ENCODE measurements at places on chromosomes 2 and 18.

DNA sequence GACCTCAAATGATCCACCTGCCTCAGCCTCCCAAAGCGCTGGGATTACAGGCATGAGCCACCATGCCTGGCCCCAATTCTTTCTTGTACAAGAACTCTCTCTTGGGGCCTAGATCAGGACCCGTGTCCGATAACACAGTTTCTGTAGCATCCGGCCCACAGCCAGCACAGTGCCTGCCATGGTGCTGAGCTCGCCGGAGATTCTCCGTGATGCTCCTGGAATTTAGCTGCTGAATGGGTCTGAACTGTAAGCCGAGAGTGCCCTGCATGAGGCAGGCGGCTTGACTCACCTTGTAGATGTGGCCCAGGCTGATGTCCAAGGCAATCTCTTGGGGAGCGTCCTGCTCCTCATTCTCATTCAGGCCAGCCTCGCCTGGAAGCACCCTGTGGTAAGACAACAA is 53.3 kb upstream of the SEMA4C start:
- no peak for DNase-seq

DNA sequence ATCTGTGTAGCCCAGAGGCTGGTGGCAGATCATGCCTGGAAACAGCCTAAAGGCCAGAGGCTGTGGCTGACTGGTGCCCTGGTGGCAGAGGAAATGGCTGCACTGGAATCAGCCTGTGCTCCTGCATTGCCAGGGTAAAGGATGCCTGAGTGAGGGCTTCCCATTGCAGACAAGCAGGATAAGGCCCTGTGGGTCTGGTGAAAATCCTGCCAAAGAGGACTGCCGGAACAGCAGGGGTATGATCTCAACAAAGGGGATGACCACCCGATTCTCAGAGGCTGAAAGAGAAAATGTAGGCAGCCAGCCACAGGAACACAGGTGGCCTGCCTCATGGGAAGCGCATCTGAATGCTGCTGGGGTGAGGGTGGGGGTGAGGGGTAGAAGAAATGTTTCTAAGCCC is 48.2 kb downstream of the FBXO48 start:
- DNase-seq: no peak

DNA sequence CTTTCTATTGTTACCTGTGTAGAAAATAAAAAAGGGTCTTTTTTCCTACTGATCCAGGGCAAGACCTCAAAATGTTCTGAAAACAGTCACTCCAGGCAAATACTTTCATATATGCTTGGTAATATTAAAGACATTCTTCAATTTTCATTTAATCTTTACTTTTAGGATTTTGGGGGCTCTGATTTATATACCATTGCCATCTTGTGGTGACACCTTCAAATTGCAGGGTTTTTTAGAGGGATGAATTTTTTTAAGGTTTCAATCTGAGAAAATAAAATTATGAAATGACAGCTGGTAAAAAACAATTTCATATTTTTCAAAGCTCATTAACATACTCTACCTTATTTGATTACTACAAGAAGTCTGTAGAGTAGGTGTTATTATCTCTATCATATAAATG is 26.8 kb downstream of the MAPK4 start:
- DNase-seq: no peak

DNA sequence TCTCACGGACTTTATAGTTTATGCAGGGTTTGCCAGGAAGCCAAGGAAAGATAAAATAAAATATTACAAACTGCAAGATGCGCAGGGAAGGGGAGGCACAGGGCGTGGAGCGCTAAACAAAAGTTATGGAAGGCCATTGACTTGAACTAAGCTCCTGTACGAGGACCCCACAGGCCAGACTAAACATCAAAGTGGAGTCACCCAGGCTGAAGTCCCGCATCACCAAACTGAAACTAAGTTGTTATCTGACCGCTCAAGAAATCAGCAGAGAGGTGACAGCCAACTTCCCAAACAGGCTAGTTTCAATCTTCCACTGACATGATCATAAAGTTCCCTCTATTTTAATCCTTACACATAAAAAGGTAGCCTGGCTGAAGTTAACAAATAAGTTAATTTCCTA is 90.5 kb upstream of the YWHAQ start:
- no peak for DNase-seq

DNA sequence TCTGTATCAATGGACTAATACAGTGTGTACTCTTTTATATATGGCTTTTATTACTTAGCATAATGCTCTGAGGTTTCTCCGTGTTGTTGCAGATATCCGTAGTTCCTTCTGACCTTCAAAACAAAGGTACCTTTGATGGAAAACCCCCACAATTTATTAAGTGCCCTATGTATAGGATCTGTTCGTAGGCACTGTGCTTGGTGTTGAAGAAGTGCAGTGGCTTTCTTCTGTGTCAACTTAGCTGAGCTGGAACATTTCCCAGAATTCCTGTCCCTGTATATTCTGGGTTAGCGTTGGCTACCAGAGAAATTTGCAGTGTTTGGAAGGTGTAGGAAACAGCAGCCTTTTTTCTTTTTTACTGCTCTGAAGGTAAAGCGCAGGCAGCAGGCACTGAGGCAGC is 56.3 kb upstream of the MSH2 start:
- no peak for DNase-seq

DNA sequence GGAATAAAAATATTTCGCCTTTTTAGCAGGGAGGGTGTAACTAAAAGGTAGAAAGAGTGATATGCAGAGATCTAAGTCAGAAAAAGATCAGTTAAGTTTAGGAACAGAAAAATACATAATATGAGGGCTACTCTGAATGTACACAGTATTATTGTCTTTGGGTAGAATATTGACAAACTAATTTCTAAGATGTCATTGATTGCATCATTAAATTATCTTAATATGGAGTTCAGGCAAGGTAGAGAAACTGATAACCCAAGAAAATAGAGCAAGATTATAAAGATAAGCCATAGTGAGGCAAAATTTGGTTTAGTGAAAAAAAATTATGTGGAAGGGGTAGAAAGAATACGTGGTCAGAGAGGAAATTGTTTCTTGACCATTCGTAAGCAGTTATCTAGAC is 629.0 kb upstream of the NXPH2 start:
- no peak for DNase-seq

DNA sequence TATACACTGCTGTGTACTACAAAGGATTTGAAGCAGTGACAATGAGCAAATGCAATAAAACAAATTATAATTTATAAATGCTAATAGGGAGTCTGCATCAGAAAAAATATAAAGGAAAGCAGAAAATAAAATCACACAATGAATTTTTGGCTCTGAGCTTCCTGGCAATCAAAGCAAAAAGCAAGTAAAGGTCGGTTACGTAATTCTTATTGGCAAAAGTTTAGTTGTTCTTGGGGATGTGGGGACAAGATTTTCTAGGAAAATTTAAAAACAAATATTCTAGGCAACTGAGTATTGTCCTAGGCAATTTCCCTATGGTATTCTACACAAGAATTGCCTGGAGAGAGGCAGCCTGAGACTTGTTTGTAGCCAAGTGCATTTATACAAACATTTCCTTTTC is 1.8 kb downstream of the ORC2 start:
- peak; percentile 37 for DNase-seq

DNA sequence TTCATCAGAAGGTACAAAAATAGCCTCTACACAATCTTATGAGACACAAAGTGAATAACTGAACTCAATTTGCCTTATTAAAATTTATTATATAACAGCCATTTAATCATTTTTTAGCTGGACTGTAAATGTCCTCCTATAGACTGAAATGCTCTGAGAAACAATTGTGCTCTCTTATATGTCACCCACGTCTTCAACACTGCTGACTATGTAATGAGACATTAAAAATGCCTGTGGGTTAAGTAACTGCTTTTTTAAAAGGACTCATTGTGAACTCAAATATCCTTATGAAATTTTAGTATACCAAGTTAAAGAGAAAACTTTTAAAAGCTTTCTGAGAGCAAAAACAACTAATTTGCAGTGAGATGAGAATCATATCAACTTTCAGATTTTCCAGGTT is 10.4 kb upstream of the GALNT1 start:
- no peak for DNase-seq

DNA sequence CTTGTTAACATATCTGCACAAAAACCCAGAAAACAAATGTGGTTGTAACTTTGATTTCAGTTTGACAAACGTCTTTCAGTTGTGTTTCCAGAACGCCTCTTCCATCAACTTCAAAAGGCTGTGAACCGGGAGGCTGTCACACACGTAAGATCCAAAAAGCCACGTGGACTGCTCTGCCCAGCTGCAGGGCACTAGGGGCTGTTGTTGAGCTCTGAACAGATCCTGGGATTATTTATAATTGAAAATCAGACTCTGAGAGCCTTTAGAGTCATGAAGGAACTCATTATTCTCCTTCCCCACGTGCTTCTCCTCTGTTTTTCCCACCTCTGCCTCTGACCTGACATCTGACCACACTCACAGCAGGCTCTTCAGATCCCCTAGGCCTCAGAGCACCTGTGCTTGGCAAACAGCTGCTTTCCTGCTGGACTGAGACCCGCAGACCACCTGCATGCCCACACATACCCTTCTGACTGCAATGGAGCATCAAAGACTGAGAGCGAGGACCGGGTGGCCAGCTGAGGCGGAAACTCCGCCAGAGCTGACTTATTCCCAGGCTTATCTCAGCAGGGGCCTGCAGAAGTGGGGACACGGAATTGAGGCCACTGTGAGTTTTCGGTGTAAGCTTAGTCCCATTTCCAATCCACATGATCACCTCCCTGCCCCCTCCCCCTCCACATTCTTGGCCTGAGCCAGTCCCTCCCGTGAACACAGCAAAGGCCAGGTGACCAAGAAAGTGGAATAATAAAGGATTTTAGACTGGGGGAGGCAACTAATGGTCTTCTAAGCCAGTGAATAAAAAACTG is 114.8 kb downstream of the ATL2 start:
- no peak for DNase-seq

GRCh38 chr2:132252191-132252893 is 90.6 kb upstream of the ANKRD30BL start:
- no peak for DNase-seq

DNA sequence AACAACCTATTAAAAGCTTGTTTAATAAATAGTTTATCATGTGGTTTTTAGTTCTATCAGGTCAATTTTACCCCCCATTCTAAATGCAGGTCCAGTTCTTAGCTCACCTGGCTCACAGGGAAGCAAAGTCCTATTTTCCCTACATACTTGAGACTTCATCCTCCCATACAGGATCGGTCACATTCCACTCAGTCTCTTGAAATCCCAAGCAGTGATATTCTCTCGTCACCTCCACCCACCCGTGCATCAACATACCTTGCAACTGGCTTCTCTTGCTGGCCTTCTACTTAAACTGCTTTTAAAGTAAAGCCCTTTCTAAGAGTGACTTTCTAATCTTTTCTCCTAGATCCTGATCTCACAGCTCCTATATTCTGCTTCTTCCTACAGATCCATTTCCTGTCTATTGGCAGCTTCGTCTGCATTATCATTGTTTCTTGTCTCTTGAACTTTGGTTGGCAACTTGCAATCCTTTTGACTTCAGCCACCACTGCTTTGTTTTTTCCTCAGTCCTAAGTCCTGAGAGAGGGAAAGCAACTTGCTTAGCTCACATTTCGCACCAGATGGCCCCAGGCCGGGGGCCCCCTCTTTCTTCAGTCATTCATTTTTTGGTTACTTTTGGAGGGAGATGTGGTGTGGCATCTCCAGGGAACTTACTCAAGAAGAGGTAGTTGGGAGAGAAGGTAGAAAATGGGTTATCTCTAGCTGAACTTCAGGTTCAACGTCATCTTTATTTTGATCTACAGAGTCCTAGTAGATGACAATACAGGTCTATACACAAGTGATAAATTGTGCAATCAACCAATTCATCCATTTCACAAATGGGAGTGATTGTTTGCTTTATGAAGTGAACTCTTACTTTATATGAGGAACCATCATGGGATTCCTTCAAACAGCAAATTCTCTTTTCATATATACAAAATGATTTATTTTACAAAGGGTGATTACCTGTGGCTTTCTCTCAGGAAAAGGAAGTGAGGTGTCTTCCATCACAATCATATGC is 23.9 kb upstream of the NCOA1 start:
- DNase-seq: no peak

GRCh38 chr2:70203086-70203485 is 12.3 kb upstream of the C2orf42 start:
- DNase-seq: no peak

- DNase-seq: no peak
Measured at GRCh38 chr2:37612382-37612781, 59.1 kb downstream of the CDC42EP3 start.

GRCh38 chr2:150900913-150901312 is 360.8 kb downstream of the RBM43 start:
- DNase-seq: no peak

- DNase-seq: no peak
Measured at GRCh38 chr2:45312275-45312674, 298.8 kb downstream of the SRBD1 start.

All from fibroblast of pulmonary artery (primary cell).